Activated naive CD4-positive, alpha-beta T cell treated with anti-CD3 and anti-CD28 coated beads for 36 hours (primary cell): ENCODE measurements at places on chromosomes 7 and 10.

GRCh38 chr10:3068968-3069737 lies 1.8 kb downstream of the PFKP start:
- H3K27me3 ChIP-seq, result peaks cover 9% of the 10 kb centered on the region
- H3K4me3 ChIP-seq, result peak overlapping the region; percentile 86
- no peak for DNase-seq
- H3K4me1 ChIP-seq, result peaks cover 48% of the 10 kb centered on the region
- H3K36me3 ChIP-seq, result peaks cover 36% of the 10 kb centered on the region

GRCh38 chr10:69049566-69049961 lies 38.3 kb upstream of the SRGN start:
- H3K27ac ChIP-seq, result no peak overlapping the region
- peaks cover 29% of the 10 kb centered on the region for H3K4me1 ChIP-seq
- H3K36me3 ChIP-seq, result no peaks in the 10 kb centered on the region
- no peak overlapping the region for H3K4me3 ChIP-seq

GRCh38 chr7:128697302-128697905 lies 25.3 kb downstream of the GARIN1A start:
- peak overlapping the region; percentile 74 for H3K4me3 ChIP-seq
- H3K4me1 ChIP-seq, result peaks cover 9% of the 10 kb centered on the region
- DNase-seq, result peak; percentile 61

DNA sequence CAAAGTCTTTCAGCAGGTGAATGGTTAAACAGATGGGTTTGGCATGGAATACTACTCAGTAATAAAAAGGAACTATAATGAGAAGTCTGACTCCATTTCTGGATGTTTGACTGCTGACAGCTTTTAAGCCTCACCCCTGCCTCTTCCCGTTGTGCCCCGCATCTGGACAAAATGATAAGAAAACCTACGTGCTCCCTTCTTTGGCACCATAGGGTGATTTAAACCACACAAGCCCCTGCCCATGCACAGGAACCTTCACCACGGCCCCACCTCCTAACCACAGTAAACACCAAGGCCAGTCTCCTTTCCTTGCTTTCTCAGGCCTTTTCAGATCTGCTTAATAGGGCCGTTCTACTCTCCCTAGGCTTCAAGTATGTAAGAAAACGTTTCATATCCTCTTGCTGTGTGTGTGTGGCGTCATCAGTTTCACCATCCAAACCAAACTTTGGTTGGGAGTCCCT lies 47.1 kb upstream of the UBN2 start:
- no peak for DNase-seq
- H3K27ac ChIP-seq, result no peak overlapping the region
- peaks cover 9% of the 10 kb centered on the region for H3K36me3 ChIP-seq
- no peaks in the 10 kb centered on the region for H3K4me1 ChIP-seq
- no peak overlapping the region for H3K4me3 ChIP-seq

GRCh38 chr7:100484673-100485045 lies 932 bp downstream of the NYAP1 start:
- H3K4me1 ChIP-seq, result peaks cover 13% of the 10 kb centered on the region
- no peak overlapping the region for H3K27ac ChIP-seq
- no peaks in the 10 kb centered on the region for H3K27me3 ChIP-seq
- H3K36me3 ChIP-seq, result no peaks in the 10 kb centered on the region

DNA sequence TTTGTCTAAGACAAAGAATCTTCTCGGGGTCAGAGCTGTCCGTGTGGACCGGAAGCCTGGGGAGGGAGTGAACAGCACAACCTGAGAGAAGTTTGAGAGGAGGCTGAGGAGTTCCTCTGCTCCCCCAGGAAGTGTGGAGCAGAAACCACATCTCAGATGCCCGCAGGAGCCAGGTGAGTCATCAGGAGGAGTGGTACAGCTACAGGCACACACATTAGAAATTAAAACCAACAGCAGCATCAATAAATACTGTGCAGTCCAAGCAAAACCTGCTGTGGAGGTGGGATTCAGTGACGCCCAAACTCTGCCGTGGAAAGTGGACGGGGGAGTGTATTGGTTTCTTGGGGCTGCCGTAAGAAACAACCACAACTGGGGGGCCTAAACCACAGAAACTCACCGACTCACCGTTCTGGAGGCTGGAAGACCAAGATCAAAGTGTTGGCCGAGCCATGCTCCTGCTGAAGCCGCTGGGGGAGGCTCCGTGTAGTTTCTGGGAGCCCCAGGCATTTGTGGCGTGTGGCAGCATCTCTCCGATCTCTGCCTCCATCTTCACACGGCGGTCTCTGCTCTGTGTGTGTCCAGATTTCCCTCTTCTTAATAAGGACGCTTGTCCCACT lies 31.2 kb upstream of the GARS1 start:
- no peak overlapping the region for H3K4me3 ChIP-seq
- H3K27ac ChIP-seq, result no peak overlapping the region
- no peaks in the 10 kb centered on the region for H3K27me3 ChIP-seq
- peaks cover 19% of the 10 kb centered on the region for H3K36me3 ChIP-seq

DNA sequence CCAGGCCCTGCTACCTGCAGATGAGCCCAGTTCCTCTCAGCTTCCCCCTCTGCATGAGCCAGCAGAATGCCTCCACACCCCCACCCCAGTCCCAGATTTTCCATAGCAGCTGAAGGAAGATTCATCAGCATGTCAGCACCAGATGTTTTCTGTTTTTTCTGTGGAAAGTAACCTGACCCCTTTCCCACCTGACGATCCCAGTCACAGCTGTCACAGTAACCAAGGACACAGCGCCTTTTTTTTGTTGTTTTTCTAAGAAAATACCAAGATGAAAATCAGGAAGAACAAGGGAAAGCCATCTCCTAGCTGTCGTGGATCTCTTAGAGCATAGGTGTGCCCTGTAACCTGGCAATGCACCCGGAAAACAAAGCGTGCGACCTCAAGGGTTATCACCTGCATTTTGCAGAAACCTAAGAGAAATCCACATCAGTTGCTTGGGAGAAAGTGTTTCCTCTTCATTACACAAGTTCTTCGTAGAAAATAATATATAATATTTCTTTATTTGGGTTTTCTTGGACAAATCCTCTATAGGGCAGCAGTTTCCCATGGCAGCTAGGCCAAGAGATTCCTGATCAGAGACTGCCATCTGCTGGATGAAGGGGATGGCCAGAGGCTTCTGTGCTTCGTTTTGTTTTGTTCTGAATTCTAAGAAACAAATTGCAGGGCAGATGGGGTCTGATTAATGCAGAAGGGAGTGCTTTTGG lies 401.9 kb downstream of the TNS3 start:
- peak; percentile 45 for DNase-seq
- H3K36me3 ChIP-seq, result no peaks in the 10 kb centered on the region

DNA sequence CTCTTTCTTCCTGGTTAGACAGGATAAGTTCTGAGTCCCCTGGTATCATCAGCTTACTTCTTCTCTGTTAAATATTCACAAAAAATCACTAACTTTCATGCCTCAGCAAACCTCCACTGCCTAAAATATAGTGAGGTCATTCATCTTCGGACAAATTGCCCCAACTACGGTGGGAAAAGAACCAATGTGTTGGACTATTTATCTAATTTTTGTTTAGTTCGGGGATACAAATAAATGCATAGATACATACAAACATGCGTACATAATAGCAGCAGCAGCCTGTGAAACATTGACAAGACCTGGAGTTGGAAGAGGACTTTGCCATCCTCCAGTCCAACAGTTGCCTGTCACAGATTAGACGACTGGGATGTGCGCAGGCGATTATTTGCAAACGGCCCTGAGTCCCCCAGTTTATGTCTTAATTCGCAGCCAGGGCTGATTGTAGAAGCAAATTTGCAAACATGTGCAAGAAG lies 51.5 kb downstream of the EGFR start:
- no peaks in the 10 kb centered on the region for H3K36me3 ChIP-seq
- DNase-seq, result no peak
- H3K4me3 ChIP-seq, result no peak overlapping the region
- H3K27ac ChIP-seq, result no peak overlapping the region
- H3K27me3 ChIP-seq, result peaks cover 6% of the 10 kb centered on the region
- H3K4me1 ChIP-seq, result peaks cover 13% of the 10 kb centered on the region

DNA sequence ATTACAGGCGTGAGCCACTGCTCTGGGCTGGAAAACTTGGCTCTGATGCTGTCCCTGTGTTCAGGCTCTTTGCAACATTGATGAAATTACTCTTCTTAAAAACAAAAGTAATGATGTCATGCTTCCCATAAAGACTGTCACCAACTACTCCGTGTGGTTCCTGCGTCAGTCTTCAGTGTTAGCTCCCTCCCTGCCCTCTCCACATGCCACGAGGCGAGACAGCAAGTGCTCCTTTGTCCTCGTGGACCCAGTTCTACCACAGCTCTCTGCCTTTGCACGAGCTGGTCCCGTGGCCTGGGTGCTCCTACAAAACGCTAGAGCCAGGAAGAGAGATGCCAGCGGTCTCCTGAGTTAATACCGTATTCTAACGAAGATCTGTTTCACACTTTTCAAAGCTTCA lies 194.5 kb downstream of the SDK1 start:
- no peak for DNase-seq
- no peak overlapping the region for H3K4me3 ChIP-seq
- peaks cover 2% of the 10 kb centered on the region for H3K36me3 ChIP-seq
- H3K27ac ChIP-seq, result no peak overlapping the region
- no peaks in the 10 kb centered on the region for H3K27me3 ChIP-seq

- no peak overlapping the region for H3K4me3 ChIP-seq
- H3K27ac ChIP-seq, result no peak overlapping the region
- peaks cover 6% of the 10 kb centered on the region for H3K36me3 ChIP-seq
- peaks cover 15% of the 10 kb centered on the region for H3K4me1 ChIP-seq
Measured at GRCh38 chr7:32916006-32916405, 24.4 kb upstream of the KBTBD2 start.

GRCh38 chr7:84083846-84084245 lies 110.7 kb downstream of the SEMA3A start:
- H3K27me3 ChIP-seq, result no peaks in the 10 kb centered on the region
- H3K36me3 ChIP-seq, result no peaks in the 10 kb centered on the region
- no peak overlapping the region for H3K27ac ChIP-seq
- H3K4me3 ChIP-seq, result no peak overlapping the region
- H3K4me1 ChIP-seq, result peaks cover 12% of the 10 kb centered on the region
- DNase-seq, result no peak

DNA sequence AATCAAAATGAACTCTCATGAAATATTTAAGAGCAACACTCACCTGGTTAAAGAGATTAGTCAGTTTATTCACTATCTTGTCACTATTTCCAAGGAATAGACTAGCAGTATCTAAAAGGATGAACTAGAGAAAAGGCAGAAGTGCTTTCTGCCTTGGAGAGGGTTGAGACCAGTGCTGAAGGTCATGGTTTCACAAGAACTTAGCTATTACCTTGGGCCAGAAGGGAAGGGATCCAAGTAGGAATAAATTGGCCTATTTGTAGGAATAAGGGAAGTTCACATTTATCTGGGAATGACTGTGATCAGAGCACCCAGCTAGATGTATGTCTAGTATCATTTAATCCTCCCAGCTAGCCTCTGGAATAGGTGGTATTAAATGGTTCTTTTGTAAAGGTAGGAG lies 347.2 kb downstream of the LRMDA start:
- no peaks in the 10 kb centered on the region for H3K4me1 ChIP-seq
- no peak overlapping the region for H3K4me3 ChIP-seq
- DNase-seq, result no peak
- no peak overlapping the region for H3K27ac ChIP-seq
- peaks cover 7% of the 10 kb centered on the region for H3K27me3 ChIP-seq

DNA sequence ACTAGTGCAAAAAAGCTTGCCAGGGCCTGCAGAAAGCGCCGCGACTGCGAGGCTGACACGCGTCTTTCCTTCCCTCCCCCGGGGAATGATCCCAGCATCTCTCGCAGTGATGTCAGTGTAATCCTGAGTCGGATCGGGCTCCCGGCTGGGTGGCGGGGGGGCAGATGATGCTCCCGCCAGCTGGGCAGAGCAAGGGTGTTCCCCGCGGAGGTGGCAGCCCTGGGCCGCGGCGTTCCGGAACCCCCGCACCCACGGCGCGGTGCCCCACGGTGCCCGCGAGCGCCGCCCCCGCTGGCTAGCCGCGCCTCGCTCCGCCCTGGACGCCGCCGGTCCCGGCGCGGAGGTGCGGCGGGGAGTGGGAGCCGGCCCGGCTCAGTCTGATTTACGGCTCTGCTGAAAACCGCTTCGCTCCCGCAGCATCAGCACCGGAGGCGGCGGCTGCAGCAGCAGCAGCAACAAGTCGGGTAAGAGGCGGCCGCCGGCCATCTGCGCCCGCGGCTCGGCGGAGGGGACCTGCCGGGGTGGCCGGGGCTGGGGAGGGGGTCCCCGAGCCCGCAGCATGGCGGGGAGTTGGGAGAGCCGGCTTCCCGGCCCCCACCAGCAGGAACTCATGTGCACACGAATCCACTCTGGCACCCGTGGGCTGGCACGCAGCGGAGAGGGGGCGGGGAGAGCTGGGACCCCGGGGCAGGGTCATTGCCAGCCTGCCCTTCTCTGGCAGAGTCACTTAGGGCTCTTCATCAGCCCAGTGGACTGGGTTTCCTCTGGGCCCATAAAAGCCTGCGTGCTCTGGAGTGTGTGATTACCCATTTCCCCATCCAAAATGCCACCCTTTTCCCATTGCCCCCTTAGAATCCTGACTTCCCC lies at the start of gene ZNF365:
TSS of gene ZNF365 (plus strand) at position 375 of the 867 bp plus-strand sequence. CDS start 1,825 bp downstream, outside the sequence.
- H3K36me3 ChIP-seq, result no peaks in the 10 kb centered on the region
- H3K27ac ChIP-seq, result no peak within 1 kb of the TSS
- peaks cover 26% of the 10 kb centered on the region for H3K27me3 ChIP-seq
- H3K4me1 ChIP-seq, result peaks cover 7% of the 10 kb centered on the region

DNA sequence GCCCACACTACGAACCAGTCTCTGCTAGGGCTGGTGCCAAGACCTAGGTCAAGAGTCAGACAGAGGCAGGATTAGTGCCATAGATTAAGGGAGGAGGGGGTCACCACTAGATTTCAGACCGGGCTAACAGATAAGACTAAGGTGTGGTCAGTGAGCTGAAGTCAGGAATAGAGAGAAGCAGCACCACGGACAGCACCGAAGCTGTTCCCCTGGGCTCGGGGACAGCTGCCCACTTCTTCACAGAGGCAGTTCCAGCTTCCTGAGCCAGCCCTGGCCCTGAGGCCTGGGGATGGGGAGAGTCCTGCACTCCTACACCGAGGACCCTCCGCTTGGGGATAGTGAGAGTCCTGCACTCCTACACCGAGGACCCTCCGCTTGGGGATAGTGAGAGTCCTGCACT lies 11.2 kb upstream of the JAKMIP3 start:
- no peaks in the 10 kb centered on the region for H3K36me3 ChIP-seq
- no peaks in the 10 kb centered on the region for H3K4me1 ChIP-seq
- H3K27me3 ChIP-seq, result peaks cover 20% of the 10 kb centered on the region
- H3K27ac ChIP-seq, result no peak overlapping the region
- DNase-seq, result no peak
- no peak overlapping the region for H3K4me3 ChIP-seq

DNA sequence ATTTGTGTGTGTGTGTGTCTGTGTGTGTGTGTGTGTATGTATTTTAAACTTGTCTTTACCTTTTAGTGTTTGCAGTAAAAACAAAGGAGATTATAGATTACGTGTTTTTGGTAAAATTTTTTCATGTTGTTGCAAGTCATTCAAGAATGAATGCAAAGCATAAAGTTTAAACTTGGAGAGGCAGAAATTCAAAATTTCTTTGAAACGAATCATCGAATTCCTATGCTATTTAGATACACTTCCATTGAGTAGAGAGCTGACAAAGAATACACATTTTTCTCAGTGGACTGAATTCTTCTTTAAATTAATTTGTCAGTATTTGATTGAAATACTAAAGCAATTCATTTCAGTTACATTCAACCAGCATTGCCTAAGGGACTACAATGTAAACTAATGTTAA lies 66.0 kb upstream of the HDAC9 start:
- H3K36me3 ChIP-seq, result no peaks in the 10 kb centered on the region
